ENCODE measurements at places on chromosomes 6 and 20.

GRCh38 chr20:23125625-23126191 is 39.6 kb upstream of the CD93 start:
- DNase-seq = no peak

- no peak for DNase-seq
Measured at GRCh38 chr6:139747154-139747553, 372.7 kb upstream of the CITED2 start.

DNA sequence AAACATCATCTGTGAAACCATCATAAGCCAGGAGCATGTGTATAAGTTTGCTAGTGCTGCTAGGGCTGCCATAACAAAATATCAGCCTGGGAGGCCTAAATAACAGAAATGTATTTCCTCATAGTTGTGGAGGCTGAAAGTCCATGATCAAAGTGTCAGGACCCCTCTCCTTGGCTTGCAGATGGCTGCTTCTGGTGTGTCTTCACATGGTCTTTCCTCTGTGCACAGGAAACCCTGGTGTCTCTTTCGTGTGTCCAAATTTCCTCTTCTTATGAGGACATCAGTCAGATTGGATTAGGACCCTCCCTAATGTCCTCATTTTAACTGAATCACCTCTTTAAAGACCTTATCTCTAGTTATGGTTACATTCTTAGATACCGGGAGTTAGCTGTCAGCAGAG is 6.2 kb upstream of the CITED2 start:
- DNase-seq = no peak

DNA sequence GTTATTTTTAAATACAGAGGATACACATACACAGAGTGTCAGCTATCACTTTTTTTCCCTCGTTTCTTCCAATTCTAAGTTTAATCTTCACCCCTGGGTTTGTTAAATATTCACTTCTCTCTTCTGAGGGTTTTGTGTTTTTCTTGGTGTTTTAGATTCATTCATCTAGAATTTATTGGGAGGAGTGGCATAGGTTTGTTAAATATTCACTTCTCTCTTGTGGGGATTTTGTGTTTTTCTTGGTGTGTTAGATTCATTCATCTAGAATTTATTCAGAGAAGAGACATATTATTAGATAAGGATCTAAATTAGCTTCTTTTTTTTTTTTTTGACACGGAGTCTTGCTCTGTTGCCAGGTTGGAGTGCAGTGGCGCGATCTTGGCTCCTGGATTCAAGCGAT is 3.9 kb downstream of the GTF2H5 start:
- no peak for DNase-seq

- DNase-seq = peak; percentile 51
Measured at GRCh38 chr20:50295762-50296449, 105.3 kb downstream of the CEBPB start.

DNA sequence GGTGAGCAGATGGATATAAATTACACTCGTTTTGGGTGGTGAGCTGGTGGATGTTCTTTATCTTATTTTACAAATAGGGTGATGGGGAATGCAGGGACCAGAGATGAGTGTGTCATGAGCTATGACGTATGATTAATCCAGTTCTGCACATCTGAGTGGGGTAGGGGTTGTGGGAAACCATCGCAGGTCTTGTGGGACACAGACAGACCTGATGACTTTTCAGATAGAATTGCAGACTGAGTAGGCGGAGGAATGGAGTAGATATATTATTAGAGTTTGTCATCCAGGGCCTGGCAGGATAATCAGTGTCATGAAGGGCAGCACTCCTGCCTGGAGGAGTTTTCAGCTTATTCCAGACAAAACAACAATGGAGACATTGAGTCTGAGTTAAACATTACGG is 12.9 kb upstream of the DSP start:
- no peak for DNase-seq
